Fibroblast of villous mesenchyme (primary cell): ENCODE measurements at places on chromosomes 3 and 15. TPM values are rescaled to one million over a fixed set of nuclear protein-coding genes. Genes with fewer than 3 reads are reported as not detected.

The GPX1 gene
- total RNA-seq: 198 and 272 TPM in 2 replicates

The RARB gene
- 13.2 and 21.6 TPM in 2 replicates for total RNA-seq

GRCh38 chr3:1752205-1752604 is 346.5 kb upstream of the CNTN4 start:
- no peak for DNase-seq

GRCh38 chr3:172303941-172304558 is 144.2 kb downstream of the GHSR start:
- DNase-seq: no peak

GRCh38 chr3:46065294-46065705 is 38.0 kb upstream of the XCR1 start:
- DNase-seq: no peak

- no peak for DNase-seq
Observed at GRCh38 chr15:68794307-68794706, 26.4 kb downstream of the ANP32A start.

- no peak for DNase-seq
Observed at GRCh38 chr3:3666664-3667063, 132.6 kb upstream of the LRRN1 start.

DNA sequence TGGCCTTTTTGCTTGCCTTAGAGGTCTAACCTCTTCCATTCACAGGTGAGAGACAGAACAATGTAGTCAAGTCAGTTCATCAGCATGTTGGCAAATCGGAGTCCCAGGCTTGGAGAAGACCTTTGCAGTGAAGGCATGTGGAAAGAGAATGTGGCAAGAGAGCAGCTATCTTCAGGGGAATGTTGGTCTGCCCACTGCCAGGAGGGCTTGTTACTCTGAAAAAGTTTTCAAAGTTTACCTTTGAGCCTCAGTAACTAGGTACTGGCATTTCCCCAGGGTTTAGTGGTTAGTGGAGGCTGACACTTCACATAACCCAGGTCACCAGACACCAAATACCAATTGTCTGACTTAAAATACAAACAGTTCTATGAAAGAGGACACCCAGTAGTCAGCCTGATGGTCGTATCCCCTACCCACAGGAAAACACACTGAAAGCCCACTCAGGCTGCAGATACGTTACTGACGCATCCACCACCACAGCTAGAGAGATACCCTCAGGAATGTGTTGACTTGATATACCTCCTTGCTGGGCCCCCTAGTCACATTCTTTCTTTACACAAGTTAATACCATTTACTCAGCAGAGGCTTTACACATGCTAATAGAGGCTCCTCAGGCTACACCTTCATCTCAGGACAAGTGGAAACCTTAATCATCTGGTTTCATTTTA is 9.7 kb upstream of the ARID3B start:
- peak; percentile 83 for DNase-seq

The AADACL2 gene
- total RNA-seq: not detected in 2 replicates

GRCh38 chr15:72057548-72058091 is 60.3 kb downstream of the MYO9A start:
- peak; percentile 45 for DNase-seq

GRCh38 chr3:194730365-194730764 is 44.7 kb downstream of the FAM43A start:
- peak; percentile 12 for DNase-seq

- DNase-seq: peak; percentile 11
Observed at GRCh38 chr3:142148044-142148791, 1.1 kb downstream of the TFDP2 start.

DNA sequence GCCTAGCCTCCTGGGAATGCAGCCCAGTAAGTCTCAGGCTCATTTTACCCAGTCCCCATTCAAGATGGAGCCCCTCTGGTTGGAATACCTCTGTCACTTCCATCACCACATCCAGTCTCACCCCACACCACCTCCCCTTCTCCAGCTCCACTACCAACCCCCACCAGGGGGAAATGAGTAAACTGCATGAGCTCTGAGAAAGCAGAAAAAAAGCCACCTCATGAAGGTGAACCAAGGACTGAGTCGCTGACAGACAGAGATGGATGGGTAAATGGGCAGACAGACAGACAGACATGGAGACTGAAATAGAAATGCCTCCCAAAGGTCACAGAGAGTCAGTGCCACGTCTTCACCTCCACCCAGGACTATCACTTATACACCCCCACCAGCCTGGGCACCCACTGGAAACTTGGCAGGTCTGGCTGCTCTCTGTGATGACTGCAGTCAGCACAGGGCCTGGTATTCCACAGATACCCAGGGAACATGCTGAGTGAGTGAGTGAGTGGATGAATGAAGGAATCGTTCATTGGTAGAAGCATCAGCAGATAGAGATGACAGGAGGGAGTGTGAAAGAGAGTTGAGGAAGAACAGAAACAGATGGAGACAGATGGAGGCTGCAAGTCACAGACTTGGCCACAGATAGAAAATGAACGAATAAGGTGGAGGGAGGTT is 4.9 kb upstream of the LOXL1 start:
- DNase-seq: no peak

DNA sequence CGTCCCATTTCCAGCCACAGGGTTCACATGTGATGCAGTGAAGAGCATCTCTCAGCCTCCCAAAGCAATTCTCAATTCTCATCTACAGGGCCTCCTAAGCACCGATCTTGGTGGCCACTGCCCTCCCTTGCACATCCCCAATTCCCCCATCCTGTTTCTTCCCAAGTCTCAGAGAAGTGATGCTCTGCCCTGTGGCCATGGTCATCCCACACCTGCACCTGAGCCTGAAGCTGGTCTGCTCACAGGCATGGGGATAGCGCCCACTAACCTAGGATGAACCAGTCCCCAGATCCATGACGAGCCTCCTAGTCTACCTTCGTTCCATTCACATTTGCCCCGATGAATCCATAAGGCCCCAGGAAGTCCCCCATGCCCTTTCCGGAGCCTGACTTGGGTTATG is 201.5 kb downstream of the UACA start:
- no peak for DNase-seq

- no peak for DNase-seq
Observed at GRCh38 chr15:24848050-24848449, 106.7 kb upstream of the SNRPN start.

- DNase-seq: peak; percentile 71
Observed at GRCh38 chr3:87333393-87333892, 57.1 kb upstream of the POU1F1 start.

- no peak for DNase-seq
Observed at GRCh38 chr3:194851941-194852340, 166.3 kb downstream of the FAM43A start.

The CDHR4 gene
- total RNA-seq: not detected in 2 replicates
